ENCODE measurements at places on chromosomes 1 and 21.

DNA sequence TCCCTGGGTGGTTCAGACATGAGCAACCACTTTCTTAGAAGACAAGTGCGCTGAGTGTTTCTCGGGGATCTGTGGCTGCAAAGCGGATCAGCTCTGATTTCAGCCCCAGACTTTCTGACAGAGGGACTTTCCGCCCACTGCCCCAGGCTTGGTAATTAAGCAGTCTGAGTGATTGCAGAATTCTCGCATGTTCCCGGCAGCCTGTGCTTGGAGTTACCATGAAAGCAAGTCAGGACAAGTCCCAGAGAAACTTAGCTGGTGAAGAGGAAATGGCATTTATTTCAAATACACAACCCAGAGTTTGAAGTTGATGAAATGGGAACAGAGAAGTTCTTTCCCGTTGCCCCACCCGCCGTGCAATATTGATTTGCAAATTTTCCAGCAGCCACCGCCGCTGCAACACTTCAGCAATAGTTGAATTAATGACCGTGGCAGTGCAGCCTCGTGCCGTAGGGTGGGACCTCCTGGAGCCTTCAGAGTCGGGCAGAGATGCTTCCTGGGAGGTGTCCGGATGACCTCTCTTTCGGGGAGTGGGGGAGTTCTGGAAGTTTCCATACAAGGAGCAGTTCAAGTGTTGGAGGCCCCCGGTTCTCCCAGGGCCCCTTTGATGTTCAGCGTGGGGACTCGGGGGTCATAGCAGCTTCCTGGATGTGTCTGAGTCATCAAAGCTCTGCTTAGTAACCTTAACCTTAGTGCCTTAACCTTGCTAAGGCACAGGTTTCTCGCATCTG, 134.7 kb downstream of the KAZN start:
- no peak for DNase-seq

DNA sequence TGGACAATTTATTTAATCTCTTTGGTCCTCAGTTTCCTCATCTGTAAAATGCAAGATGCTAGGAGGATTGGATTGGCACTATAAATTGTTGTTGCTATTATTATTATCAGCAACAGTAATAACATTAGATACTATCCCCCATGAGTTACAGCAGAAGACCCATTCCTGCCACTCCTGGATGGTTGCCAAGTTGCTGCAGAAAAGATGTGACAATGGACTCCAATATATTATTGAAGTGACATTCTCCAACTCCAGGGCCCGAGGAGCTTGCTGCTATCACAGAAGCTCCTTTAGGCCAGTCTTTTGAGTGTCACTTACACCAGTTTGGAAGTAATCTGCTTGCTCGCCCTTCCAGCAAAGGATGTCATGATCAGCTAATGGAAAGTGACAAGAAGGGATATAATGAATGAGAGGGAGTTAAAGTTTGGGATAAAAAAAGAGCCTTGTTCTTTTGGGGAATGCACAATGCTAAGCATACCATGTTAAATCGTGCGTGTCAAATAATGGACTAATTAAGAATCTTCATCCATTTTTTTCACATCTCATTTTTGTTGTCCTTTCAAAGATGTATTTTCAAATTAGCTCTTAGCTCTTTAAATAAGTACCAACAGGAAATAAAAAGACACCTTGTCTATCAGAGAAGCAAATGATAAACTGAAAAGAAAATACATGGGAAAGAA, 19.5 kb upstream of the PROX1 start:
- no peak for DNase-seq

DNA sequence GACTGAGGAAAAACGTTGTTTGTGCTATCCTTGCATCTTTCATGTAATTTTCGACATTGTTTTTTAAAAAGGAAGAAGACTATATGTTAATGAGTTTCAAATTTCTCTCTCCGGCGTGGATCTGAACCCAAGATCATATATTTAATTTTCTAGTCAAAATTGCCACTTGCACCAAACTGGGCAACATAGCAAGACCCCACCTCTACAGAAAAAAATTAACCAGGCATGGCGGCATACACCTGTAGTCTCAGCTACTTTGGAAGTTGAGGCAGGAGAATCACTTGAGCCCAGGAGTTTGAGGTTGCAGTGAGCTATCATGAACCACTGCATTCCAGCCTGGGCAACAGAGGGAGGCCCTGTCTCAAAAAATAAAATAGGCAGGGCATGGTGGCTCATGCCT, 16.5 kb upstream of the RABGAP1L start:
- DNase-seq: no peak

- DNase-seq: no peak
Measured at GRCh38 chr1:209616366-209617046, 33.0 kb downstream of the CAMK1G start.

GRCh38 chr1:224189561-224189960, 6.5 kb downstream of the DEGS1 start:
- DNase-seq: no peak

DNA sequence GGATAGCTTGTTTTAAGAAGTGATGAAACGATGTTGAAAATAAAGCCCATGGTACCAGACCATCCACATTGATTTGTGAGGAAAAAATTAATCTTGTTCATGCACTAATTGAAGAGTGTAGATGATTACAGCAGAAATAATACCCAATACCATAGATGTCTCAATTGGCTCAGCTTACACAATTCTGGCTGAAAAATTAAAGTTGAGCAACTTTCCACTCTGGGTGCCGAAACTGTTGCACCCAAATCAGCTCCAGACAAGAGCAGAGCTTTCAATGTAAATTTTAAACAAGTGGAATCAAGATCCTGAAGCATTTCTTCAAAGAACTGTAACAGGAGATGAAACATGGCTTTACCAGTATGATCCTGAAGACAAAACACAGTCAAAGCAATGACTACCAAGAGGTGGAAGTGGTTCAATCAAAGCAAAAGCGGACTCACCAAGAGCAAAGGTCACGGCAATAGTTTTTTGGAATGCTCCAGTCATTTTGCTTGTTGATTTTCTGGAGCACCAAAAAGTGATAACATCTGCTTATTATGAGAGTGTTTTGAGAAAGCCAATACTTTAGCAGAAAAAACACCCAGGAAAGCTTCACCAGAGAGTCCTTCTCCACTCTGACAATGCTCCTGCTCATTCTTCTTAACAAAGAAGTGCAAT, 16.1 kb upstream of the KCNA3 start:
- no peak for DNase-seq

GRCh38 chr1:155909894-155910293, 1.3 kb downstream of the RIT1 start:
- no peak for DNase-seq

DNA sequence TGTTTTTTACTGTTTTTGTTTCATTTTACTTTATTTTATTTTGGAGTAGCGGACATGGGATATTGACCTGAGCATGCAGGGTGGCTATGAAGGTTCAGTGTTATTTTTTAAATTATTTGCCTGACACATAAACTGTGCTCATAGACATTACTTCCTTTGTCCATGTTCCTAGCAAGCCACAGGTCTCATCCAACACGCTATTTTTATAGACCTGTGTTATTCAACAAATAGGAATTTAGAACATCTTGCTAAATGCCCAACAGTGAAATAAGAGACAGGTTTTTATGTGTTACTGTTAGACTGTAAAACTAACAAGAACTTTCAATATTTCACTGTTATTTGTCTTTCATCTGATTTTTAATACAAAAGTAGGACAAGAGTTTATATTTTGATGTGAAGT, 756.4 kb downstream of the KCNT2 start:
- no peak for DNase-seq

DNA sequence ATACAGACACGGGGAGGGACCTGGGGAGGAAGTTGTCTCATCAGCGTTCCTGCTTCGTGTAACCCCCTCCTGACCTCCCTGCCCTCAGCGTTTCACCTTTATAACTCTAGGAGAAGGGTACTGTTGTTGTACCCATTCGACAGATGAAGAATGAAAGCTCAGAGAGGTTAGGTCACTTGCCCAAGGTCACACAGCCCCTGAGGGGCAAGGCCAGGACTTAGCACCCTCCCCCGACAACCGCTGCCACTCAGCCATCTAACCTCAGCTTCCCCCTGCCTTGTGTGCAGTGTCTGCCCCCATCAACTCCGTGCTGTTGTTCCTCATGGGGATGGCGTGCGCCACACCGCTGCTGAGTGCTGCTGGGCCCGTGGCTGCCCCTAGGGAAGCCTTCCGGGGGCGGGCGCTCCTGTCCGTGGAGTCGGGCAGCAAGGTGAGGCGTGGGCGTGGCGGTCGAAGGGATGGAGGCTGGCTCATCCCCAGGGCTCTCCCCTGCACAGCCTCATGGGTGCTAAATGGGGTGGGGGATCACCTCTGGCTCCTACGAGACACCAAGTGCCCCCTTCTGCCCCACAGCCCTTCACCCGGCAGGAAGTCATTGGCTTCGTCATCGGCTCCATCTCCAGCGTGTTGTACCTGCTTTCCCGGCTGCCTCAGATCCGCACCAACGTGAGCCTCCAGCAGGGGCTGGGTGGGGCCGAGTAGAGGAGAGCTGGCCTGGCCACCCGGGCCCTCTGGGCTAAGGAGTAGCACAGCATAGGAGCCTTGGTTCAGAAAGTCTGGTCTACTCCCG, 14.0 kb downstream of the SLC66A1 start:
- DNase-seq: no peak

DNA sequence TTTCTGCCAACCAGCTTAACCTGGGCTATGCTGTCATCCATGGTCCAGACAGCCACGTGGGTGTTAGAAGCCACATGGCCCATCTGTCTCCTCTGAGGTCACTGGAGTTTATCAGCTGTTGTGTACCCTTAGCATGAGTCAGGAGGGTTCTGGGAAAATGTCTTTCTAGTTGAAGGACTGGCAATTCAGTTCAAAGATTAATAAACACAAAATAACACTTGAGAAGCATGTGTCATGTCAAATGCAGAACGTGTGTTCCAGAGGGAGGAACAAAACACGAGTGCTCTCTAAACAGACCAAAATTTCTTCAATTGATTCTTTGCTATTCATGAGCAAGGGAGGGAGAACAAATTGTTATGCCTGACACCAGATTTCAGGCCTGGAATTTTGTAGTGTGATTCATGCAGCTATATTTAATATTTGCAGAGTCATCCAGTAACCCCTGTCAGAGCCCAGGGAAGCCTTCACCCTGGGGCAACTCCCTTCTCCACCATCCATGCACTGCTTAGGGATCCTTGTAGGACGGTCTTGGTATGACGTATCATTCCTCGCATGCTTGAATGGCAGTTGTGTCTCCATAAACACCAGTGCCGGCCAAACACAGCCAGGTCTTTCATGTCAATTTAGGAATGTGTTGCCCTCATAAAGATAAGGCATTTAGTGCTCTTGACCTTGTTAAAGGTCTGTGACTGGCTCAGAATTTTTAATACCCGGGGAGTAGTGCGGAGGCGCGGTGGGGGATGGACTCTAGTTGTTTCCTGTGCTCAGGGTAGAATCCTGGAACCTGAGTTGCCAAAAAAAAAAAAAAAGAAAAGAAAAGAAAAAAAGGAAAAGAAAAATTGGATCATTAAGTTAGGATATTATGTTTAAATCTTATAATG, 27.7 kb upstream of the DYRK1A start:
- no peak for DNase-seq

GRCh38 chr1:38076455-38076854, 29.9 kb upstream of the POU3F1 start:
- no peak for DNase-seq

DNA sequence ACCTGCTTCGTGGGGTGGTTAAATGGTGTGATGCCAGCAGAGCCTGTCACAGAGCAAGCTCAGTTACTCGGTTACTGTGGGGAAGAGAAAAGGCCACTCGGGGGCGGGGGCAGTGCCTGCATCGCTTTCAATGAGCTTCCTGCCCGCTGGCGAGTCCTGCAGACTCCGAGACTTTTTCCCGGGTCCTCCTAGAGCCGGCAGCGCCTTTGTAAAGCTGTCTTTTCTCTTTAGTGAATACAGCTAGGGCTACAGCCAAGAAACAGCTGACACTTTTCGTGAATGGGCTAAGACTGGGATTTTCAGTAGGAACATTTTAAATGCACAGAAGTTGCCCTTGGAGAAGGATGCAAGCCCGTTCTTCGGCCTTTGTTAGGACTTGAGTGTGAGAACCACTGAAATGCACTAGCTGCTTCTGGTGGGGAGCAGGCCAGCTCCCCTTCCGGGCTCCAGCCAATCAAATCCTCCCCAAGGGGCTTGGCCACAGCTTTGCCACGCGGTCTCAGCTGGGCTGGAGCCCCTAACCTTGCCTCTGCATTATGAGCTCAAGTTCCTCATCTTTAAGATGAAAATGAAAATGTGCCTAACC, 23.4 kb upstream of the EFHD2 start:
- DNase-seq: no peak

- no peak for DNase-seq
Measured at GRCh38 chr1:40155135-40155534, 6.1 kb upstream of the RLF start.

DNA sequence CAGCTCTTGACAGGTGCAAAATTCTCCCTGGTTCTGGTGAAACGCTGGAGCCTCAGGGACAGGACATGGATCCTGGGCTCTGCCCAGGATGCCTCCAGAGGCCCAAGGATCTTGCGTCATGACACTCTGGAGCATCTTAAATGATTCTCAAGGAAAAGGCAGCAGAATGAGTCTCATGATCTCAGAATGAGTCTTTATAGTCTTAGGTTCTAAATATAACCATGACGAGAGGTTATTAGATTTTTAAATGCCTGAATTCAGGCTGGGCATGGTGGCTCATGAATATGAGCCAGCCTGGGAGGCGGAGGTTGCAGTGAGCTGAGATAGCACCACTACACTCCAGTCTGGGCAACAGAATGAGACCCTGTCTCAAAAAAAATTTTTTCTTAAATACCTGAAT, 55.5 kb downstream of the ECE1 start:
- no peak for DNase-seq

DNA sequence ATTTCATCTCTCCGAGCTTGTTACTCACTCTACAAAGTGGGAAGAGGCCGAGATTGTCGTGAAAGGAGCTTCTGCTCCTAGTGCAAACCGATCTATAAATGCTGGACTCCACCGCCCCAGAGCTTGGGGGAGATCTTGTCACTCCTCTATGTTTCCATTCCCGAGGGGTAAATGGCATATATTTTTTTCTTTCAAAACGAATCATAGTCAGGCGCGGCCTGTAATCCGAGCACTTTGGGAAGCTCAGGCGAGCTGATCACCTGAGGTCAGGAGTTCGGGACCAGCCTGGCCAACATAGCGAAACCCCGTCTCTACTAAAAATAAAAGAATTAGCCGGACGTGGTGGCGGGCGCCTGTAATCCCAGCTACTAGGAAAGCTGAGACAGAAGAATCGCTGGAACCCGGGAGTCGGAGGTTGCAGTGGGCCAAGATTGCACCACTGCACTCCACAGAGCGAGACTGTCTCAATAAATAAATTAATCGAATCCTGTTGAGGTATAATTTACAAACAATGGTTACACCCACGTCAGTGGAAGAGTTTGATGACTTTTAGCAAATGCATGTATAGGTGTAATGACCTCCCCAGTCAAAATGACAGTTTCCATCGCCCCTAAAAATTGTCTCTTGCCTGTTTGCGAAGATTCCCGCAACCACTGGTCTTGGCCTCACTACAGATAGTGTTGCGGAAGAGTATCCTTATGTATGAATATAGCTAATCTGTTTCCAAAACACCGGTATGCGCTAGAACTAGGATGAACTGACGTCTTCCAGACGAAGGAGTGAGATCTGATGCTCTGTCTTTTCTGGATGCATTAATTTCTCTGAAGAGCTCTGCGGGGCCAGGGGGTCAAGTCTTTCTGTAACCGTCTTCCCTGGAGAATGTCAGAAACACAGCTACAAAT, 840 bp upstream of the HEATR1 start:
- no peak for DNase-seq

- DNase-seq: no peak
Measured at GRCh38 chr1:44047131-44047530, 15.9 kb upstream of the SLC6A9 start.

- DNase-seq: peak; percentile 66
Measured at GRCh38 chr1:108847494-108847893, 9.4 kb downstream of the AKNAD1 start.
